GM23248 (cell line): ENCODE measurements at places on chromosomes 4 and X. TPM values are rescaled to one million over a fixed set of nuclear protein-coding genes. Genes with fewer than 3 reads are reported as not detected.

GPR119 gene
- total RNA-seq, result not detected in 2 replicates

- DNase-seq, result no peak
Observed at GRCh38 chr4:83170952-83171399, 56.4 kb upstream of the PLAC8 start.

NXF2 gene
- not detected in 2 replicates for total RNA-seq

ABCG2 gene
- 0.11 and 0.76 TPM in 2 replicates for total RNA-seq

GRCh38 chr4:11081006-11081405 is 347.7 kb downstream of the HS3ST1 start:
- DNase-seq, result no peak

DNA sequence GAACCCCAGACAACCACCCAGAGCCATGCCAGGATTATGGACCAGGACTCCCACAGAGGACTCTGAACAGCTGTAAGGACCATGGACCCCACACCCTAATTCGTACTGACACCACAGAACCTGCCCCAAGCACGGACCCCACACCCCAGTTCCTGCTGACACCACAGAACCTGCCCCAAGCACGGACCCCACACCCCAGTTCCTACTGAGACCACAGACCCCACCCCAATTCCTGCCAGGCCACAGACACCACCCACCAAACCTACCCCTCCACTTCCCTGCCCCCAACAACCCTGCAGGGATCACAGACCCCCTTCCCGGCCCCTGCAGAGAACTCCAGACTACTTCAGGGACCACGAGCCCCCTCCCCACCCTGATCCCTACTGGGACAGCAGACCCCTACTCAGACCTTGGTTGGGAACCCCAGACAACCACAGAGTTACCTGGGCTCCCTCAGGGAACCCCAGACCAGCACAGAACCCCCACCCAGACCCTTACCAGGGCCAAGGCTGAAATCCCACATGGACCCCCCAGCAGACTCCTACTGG is 1.4 kb upstream of the DHRSX start:
- DNase-seq, result no peak

USP27X gene
- total RNA-seq, result 1.2 and 2.8 TPM in 2 replicates

- no peak for DNase-seq
Observed at GRCh38 chr4:5956285-5957021, 61.8 kb downstream of the C4orf50 start.

DNA sequence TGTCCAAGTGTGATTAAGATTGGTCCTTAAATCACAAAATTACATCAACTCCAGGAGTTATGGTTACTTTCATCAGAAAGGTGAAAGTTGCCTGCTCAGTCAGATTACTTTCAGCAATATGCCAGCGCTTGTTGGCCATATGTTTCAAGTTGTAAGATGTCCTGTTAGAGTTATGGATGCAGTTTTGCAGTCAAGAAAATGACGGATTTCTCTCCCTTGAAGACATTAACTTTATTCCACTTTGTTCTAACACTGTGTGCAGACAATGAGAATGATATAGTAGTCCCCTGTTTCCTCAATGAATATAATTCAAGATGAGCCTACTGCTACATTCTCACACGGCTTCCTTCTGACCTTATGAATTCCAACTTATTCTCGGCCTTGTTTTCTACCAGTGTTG is 295.0 kb upstream of the ADGRL3 start:
- DNase-seq, result no peak

GRCh38 chr4:151098979-151099228 is 524 bp upstream of the RPS3A start:
- no peak for DNase-seq

DNA sequence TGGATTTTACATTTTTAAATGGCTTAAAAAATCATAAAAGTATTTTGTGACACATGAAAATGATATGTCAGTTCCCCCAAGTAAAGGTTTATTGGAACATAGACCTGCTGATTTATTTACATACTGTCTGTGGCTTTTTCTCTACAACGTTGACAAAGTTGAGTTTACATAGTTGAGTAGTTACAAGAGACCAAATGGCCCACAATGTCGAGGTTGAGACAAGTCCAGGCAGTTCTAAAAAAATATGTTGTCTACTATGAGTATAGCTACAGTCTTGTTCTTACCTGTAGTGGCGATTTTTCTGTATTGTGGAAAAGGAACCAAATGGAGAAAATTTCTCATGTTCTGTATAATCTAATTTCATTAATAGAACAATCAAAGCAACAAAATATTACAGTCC is 163.2 kb downstream of the FRAS1 start:
- DNase-seq, result no peak

- no peak for DNase-seq
Observed at GRCh38 chr4:12545812-12546211, 938.3 kb downstream of the RAB28 start.

- DNase-seq, result no peak
Observed at GRCh38 chr4:38442073-38442788, 221.8 kb upstream of the KLF3 start.

GRCh38 chr4:154307451-154307850 is 184.1 kb downstream of the DCHS2 start:
- DNase-seq, result no peak

- DNase-seq, result no peak
Observed at GRCh38 chr4:75040703-75041102, 107.8 kb downstream of the PARM1 start.

INPP4B gene
- total RNA-seq, result 27.5 and 39.2 TPM in 2 replicates

DNA sequence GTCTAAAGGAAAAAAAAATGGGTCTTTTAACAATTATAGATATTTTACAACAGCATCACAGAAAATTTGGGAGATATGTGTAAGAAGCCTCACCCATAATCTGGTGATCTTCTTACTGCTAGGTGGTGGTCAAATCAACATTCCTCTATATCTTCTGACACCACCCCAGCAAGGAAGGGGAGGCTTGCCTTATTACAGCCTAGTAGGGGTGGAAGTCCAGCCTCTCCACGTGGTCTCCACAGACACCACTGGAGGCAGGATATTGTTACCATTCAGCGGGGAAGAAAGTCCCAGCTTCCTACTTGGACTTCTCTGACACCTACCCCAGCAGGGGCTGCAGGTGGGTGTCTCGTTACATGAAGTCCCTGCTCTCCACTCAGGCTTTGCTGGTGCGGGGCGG is 28.7 kb downstream of the PRPS1 start:
- DNase-seq, result no peak

PNMA6F gene
- total RNA-seq, result not detected in 2 replicates

DNA sequence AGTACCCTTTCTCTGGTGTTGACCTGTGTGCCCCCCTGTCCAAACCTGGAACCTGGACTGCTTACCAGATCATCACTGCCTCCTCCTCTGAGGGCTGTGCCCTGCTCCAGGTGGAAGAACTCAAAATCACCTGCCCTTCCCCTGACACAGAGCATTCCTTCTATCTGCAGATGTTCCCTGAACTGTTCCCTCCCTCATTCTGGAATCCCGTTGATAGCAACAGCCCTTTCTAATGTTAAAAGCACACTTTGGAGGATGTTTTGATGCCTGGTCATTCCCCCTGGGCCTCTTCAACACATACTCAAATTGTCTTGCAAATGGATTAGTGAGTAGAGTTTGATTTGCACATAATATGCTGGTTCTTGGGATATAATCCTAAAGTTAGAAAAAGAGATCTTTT is 225.8 kb downstream of the FGF13 start:
- no peak for DNase-seq

KLKB1 gene
- not detected in 2 replicates for total RNA-seq

PASD1 gene
- total RNA-seq, result not detected in 2 replicates

DMD gene
- total RNA-seq, result 1.5 and 3.5 TPM in 2 replicates

NDST4 gene
- not detected in 2 replicates for total RNA-seq

ADGRG2 gene
- under 0.01 TPM in 1 of 2 replicates, not detected in the other for total RNA-seq

DNA sequence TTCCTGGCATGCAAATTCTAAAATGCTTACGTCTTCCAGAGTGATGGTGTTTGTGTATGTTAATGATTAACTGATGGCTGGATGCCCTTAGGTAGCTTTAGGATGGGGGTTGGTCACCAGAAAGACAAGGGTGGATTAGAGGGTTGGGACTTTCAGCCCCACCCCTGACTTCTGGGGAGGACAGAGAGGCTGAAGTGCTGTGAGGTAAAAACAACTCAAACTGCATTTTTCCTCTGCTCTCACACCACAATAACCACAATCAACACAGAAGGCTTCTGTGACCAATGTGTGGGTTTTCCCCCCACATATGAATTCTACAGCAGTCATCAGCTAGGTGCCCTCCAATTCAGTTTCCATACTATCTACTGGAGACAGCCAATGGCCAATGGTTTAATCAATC is 18.7 kb upstream of the DDIT4L start:
- no peak for DNase-seq
